Effector memory CD4-positive, alpha-beta T cell (primary cell): ENCODE measurements at places on chromosomes 2 and 18.

DNA sequence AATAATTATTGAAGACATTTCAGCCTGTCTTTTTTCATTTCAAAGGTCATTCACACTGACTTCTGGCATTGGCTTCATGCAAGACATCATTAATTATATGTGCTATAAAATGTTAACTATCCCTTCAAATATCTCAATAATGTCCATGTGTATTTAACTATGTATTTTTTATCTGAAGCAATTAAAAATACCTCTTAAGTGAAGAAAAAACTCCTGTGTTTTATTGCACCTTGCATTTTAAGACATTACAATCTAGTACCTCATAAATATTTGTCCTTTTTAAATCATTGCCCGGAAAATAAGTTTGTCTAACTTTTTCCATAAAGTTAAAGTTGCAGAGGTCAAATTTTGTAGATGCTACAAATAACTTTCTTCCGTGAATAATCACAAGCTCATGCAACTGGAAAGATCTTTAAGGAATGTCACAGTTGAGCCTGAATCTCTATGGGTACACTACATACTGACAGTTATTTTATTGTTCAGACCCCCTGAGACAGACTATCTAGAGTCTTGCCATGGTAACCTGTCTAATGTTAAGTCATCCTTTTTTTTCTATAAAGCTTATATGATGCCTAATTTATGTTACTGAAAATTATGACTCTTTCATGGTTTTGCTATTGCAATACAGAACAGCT lies 38.4 kb upstream of the COBLL1 start:
- no peak for DNase-seq
- no peak overlapping the region for H3K27ac ChIP-seq
- H3K27me3 ChIP-seq = no peaks in the 10 kb centered on the region

- no peak for DNase-seq
- no peak overlapping the region for H3K27ac ChIP-seq
- no peaks in the 10 kb centered on the region for H3K4me1 ChIP-seq
- no peaks in the 10 kb centered on the region for H3K27me3 ChIP-seq
- no peak overlapping the region for H3K4me3 ChIP-seq
Observed at GRCh38 chr2:144849612-144850011, 329.7 kb upstream of the ZEB2 start.

DNA sequence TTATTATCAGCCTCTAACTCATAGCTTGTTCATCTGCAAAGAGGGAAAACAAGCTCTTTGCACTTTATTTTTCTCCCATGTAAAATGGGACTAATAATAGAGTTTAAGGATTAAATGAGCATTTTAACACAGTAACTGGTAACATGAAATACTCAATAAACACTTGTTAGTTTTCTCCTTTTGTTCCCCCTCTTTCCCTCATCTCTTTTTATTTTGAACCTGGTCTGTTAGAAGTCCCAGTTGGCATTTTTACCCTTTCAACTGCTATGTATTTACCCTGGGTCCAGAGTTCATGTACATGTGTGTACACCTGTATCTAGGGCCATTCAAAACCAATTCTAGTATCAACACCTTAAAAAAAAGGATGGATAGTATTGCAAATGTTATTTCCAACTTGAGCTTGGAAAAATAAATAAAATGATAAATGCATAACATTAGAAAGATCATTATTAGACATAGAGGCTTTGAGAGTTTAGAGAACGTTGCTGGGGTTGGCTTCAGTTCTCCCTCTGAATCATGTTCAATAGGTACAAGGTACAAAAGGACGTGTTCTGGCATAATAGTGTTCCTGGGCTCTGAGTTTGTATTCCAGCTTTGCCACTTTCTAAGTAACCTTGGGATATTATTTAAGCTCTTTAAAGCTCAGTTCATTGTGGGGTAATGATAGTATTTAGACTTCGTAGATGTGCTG lies 5.2 kb upstream of the VPS54 start:
- no peaks in the 10 kb centered on the region for H3K27me3 ChIP-seq
- no peak for DNase-seq
- H3K36me3 ChIP-seq = no peaks in the 10 kb centered on the region
- no peak overlapping the region for H3K4me3 ChIP-seq
- no peak overlapping the region for H3K27ac ChIP-seq

DNA sequence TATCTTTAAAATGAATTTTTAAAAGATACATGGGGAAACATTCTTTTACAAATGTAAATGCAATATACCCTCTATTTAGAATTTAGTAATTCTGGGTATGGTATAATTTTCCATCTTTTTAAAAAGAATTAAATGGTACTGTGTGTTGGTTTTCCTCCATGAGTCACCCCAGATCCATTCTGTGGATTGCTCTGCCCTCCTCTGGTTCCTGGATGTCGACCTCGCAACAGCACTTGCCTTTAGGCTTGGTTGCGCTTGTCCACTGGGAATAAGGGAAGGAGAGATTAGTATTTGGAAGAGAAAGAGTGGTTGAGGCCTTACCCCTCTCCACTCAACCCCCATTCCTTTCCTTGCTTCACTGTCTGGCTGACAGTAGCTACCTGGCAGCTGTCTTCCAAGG lies 90.4 kb downstream of the FTCDNL1 start:
- no peaks in the 10 kb centered on the region for H3K4me1 ChIP-seq
- DNase-seq = no peak
- H3K4me3 ChIP-seq = no peak overlapping the region

DNA sequence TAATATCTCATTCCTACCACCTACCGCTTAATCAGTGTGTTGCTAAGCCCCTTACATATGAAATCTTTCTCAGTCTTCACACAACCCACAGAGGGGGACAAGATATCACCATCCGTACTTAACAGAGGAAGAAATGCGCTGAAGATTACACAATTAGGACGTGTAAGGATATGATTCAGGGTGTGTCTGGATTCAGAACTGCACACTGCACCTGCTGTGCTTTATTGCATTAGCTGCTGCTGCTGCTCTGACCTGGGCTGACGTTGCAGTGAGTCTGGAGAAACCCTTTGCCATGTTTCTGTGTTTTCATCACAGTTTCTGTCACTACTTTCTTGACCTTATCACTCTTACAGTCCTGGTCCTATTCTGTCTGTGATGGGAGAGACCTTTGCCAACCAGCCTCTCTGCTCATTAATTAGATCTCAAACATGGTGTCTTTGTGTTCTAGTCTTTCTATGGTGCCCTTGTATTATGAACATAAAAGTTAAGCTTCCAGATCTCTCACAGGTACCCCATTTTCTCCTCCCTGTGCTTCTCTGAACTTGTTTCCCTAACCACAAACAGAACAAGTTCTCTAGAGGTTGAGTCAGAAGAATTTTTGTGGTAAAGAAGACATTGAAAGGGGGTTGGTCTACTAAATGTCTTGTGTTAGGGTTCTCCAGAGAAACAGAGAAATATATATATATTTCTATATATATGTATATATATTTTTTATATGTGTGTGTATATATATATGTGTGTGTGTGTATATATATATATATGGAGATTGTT lies 92.9 kb upstream of the CYP1B1 start:
- no peaks in the 10 kb centered on the region for H3K4me1 ChIP-seq
- H3K27me3 ChIP-seq = peaks cover 8% of the 10 kb centered on the region
- no peak overlapping the region for H3K4me3 ChIP-seq
- H3K36me3 ChIP-seq = no peaks in the 10 kb centered on the region

GRCh38 chr2:189791338-189792042 lies 7.2 kb downstream of the PMS1 start:
- no peaks in the 10 kb centered on the region for H3K4me1 ChIP-seq
- no peak for DNase-seq
- H3K27me3 ChIP-seq = no peaks in the 10 kb centered on the region

DNA sequence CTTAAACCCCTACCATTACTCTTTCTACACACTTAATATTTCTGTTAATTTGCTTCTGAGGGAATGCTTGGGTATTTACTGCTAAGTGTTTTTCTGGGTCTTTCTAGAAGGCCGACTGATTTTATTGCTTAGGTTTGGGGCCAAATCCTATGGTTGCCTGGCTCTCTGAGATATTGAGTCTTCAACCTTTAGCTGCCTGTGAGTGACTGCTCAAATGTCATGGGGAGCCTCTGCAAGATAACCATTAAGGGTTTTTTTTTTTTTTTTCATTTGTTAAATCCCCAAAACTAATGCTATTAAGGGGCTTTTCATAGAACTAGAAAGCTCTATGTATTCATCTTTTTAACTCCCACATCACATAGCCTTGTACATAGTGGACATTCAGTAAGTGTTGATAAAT lies 5.0 kb downstream of the OSBPL6 start:
- no peak overlapping the region for H3K27ac ChIP-seq
- no peak for DNase-seq
- peaks cover 22% of the 10 kb centered on the region for H3K27me3 ChIP-seq
- no peaks in the 10 kb centered on the region for H3K36me3 ChIP-seq
- no peak overlapping the region for H3K4me3 ChIP-seq
- no peaks in the 10 kb centered on the region for H3K4me1 ChIP-seq

DNA sequence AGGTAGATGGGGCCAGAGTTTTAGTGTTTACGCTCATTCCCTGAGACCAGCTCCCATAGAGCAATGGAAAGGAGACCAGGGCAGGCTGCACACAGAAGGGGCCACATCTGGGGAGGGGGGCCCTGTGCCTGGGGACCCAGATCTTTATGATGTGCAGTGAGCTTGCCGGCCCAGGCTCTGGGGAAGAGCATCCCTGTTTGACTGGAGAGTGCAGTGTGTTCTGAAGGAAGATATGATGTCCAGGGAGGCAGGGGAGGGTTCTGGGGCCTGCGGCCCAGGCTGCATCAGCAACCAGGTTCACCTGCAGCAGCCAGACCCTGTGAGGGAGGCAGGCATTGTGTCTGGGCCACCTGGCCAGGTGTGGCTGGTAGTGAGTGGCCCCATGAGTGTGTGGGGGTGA lies 13.8 kb downstream of the TPO start:
- H3K4me1 ChIP-seq = no peaks in the 10 kb centered on the region
- H3K4me3 ChIP-seq = no peak overlapping the region
- no peak for DNase-seq
- H3K27ac ChIP-seq = no peak overlapping the region
- no peaks in the 10 kb centered on the region for H3K27me3 ChIP-seq

GRCh38 chr18:48034651-48035555 lies 104.4 kb upstream of the SMAD2 start:
- H3K4me1 ChIP-seq = no peaks in the 10 kb centered on the region
- no peak overlapping the region for H3K27ac ChIP-seq

DNA sequence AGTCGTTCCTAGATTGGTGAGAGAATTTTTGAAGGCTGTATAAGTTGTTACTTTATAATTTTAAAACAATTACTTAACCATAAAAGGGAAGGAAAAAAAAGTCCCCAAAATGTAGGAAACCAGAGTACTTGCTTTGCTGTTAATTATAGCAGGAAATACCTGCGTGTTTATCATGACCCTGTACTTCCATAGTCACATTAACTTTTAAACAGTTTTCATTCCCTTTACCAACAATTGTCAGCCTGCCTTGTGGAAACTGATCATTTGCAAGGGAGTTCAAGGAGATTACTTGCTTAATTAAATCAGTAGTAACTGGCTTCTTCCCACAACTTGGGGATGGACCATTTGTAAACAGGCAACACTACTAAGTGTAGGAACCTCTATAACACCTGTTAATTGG lies 6.4 kb upstream of the ITPRID2 start:
- no peaks in the 10 kb centered on the region for H3K36me3 ChIP-seq
- H3K27me3 ChIP-seq = no peaks in the 10 kb centered on the region
- H3K4me3 ChIP-seq = no peak overlapping the region
- no peaks in the 10 kb centered on the region for H3K4me1 ChIP-seq
- DNase-seq = no peak

GRCh38 chr2:15746703-15747550 lies 155.3 kb downstream of the DDX1 start:
- H3K27ac ChIP-seq = no peak overlapping the region
- H3K27me3 ChIP-seq = no peaks in the 10 kb centered on the region
- H3K36me3 ChIP-seq = no peaks in the 10 kb centered on the region

GRCh38 chr2:8541223-8541622 lies 140.6 kb upstream of the ID2 start:
- H3K4me3 ChIP-seq = no peak overlapping the region
- H3K27ac ChIP-seq = no peak overlapping the region
- H3K36me3 ChIP-seq = no peaks in the 10 kb centered on the region
- no peaks in the 10 kb centered on the region for H3K27me3 ChIP-seq
- H3K4me1 ChIP-seq = peaks cover 58% of the 10 kb centered on the region
- no peak for DNase-seq

- H3K4me1 ChIP-seq = no peaks in the 10 kb centered on the region
- no peak overlapping the region for H3K27ac ChIP-seq
- no peaks in the 10 kb centered on the region for H3K27me3 ChIP-seq
- H3K36me3 ChIP-seq = no peaks in the 10 kb centered on the region
Observed at GRCh38 chr2:102848366-102848839, 86.6 kb downstream of the TMEM182 start.

GRCh38 chr2:5144159-5144558 lies 548.0 kb upstream of the SOX11 start:
- no peaks in the 10 kb centered on the region for H3K36me3 ChIP-seq
- H3K27ac ChIP-seq = no peak overlapping the region
- no peak overlapping the region for H3K4me3 ChIP-seq
- no peaks in the 10 kb centered on the region for H3K27me3 ChIP-seq

DNA sequence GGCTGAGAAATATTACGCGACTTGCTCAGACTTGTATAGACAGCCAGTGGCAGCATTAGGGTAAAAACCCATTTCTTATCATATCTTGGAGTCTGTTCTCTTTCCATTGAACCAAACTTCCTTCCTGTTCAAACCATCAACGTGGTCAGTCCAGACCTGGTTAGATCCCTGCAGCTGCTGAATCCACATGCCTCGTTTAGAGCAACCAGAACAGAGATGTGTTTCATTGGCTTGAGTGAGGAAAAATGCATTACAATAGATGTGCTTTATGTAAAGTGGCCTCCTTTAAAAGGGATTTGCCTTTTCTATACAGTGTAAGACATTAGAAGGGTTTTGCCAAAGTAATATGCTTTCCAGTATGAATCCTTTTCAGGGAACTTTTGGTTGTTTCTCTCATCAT lies 232.4 kb downstream of the MEIS1 start:
- H3K4me3 ChIP-seq = no peak overlapping the region
- H3K27ac ChIP-seq = no peak overlapping the region
- H3K4me1 ChIP-seq = no peaks in the 10 kb centered on the region
- H3K36me3 ChIP-seq = no peaks in the 10 kb centered on the region
- H3K27me3 ChIP-seq = no peaks in the 10 kb centered on the region

GRCh38 chr2:112310906-112311305 lies 35.5 kb downstream of the ZC3H6 start:
- H3K4me1 ChIP-seq = no peaks in the 10 kb centered on the region
- H3K36me3 ChIP-seq = peaks cover 4% of the 10 kb centered on the region
- DNase-seq = no peak
- no peak overlapping the region for H3K4me3 ChIP-seq
- no peaks in the 10 kb centered on the region for H3K27me3 ChIP-seq

GRCh38 chr2:200747668-200748618 lies 63.8 kb upstream of the BZW1 start:
- H3K27me3 ChIP-seq = no peaks in the 10 kb centered on the region
- H3K27ac ChIP-seq = no peak overlapping the region
- no peak overlapping the region for H3K4me3 ChIP-seq
- no peaks in the 10 kb centered on the region for H3K4me1 ChIP-seq
- H3K36me3 ChIP-seq = no peaks in the 10 kb centered on the region
